DMS79 (cell line): ENCODE measurements at places on chromosomes 3 and 15.

- DNase-seq = no peak
These were observed 9.0 kb downstream of the CHMP2B start for GRCh38 chr3:87236093-87236492.

- no peak for DNase-seq
These were observed 119.3 kb downstream of the LRRK1 start for GRCh38 chr15:101038327-101039003.

GRCh38 chr15:74752531-74752930 lies 3.9 kb downstream of the CYP1A2 start:
- no peak for DNase-seq

DNA sequence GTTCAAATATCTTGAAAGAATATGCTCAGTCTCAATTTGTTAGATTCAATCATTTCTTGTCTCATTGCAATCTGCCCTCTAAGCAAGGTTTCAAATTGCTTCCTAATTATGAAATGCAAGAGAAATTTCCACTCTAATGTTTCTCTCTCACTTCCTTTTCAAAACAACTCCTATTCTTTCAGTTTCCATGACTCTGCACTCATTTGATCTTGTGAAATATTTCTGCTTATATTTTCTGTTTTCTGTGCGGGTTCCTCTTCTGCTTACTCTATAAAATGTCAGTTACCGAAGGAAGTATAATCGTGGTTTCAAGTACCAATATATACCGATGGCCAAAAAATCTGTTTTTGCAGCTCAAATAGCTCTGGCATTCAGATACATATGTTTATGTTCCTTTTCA lies 521.9 kb upstream of the NAALADL2 start:
- no peak for DNase-seq

DNA sequence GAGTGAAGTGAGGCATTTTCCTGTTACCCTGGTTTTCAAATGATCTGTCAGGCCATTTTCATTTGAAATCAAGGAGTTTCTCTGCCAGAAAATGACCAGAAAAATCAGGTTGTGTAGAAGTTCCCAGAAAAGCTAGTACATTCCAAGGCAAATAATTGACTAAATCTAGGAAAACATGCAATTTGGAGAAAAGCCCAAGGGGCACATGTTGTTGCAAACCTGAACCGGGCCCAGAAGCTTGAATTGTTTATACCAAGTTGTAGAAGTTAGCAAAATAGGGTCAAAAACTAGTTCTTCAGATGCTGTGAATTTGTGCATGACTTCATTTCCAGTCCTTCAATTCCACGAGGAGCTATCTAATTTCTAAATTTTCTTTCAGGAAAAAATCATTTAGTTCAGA lies 31.0 kb downstream of the TRIM42 start:
- DNase-seq = no peak

DNA sequence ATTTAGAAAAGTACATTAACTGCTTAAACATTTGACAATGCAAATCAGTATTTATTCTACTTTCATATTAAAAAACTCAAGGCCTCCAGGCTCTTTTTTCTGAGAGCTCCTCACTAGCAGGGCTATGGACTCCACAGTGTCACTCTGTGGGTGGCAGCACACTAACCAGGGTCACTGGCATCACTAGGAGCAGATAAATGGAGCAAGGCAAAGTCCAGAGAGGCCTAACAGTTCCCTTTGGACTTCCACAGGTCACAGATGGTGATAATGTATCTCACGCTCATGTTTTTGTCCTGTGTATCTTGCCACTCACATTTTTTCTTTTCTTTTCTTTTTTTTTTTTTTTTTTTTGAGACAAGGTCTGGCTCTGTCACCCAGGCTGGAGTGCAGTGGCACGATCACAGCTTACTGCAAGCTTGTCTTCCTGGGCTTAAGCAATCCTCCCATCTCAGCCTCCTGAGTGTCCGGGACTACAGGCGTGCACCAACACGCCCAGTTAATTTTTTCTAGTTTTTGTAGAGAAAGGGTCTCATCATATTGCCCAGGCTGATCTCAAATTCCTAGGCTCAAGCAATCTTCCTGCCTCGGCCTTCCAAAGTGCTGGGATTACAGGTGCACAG lies 7.8 kb downstream of the SPG21 start:
- DNase-seq = no peak

- peak; percentile 2 for DNase-seq
These were observed 224.0 kb downstream of the TBC1D5 start for GRCh38 chr3:17518189-17519059.

- no peak for DNase-seq
These were observed 222.7 kb downstream of the XXYLT1 start for GRCh38 chr3:195048059-195048905.

GRCh38 chr3:111227216-111227615 lies 155.6 kb downstream of the NECTIN3 start:
- no peak for DNase-seq

- no peak for DNase-seq
These were observed 556.6 kb downstream of the GABRG3 start for GRCh38 chr15:27527490-27528067.

DNA sequence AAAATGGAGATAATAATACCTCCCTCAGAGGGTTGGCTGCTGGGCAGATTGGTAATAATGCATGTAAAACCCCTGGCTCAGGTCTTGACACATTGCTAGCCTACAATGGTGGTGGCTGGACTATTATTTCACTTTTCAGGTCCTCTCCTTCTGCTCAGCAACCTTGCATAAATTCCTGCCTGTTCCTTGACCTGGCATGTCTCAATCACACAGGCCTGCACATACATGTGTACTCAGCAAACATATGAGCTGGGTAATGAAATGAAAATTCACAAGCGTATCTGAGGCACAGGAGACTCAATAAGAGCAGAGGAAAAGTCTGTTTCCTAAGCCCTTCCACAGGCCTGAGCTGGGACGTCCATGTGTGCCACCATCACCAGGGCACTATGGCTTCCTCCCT lies 17.4 kb downstream of the VPS18 start:
- no peak for DNase-seq

- DNase-seq = no peak
These were observed at the start of gene PLAAT1 for GRCh38 chr3:193240850-193241706. PLAAT1 (plus strand) TSS chr3:193241222; CDS start chr3:193255651, 14,429 bp downstream.

- DNase-seq = no peak
These were observed 68.1 kb upstream of the MAGI1 start for GRCh38 chr3:66106788-66107187.

GRCh38 chr3:151259664-151260063 lies 18.7 kb downstream of the P2RY14 start:
- no peak for DNase-seq

- no peak for DNase-seq
These were observed 307.3 kb upstream of the CTDSPL start for GRCh38 chr3:37554364-37554763.

DNA sequence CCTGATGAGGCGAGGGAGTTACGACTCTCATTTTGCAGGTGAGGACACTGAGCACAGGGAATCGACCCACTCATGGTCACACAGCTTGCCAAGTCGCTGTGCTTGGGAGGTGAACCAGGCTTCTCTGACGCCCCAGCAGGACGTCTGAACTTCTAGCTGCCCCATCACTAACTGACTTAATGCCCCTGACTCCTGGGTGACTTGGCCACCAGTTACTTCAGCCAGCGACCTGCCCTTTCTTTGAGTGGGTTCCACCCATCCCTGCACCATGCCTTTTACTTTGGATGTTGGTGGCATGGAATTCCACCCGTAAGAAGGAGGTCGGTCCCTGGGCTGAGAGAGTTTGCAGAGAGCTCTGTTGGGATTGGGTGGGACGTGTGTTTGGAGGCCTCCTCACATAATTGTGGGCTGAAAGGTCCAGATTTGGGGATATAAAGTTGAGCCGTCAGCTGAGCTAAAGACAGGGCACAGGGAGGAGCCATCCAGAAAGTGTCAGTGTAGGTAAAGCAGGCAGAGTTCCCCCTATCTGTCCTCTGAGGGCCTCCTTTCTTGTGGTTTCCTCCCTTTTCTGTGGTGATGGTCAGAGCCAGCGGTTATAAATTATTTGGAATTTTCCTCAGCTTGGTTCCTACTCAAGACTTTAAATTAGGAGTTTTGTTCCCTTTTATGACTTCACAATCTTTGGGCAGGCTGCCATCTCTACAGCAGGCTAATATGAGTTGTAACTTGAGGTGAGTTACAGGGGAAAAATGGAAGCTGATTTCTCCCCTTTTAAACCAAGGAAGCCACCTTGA lies 55.0 kb downstream of the FLNB start:
- DNase-seq = no peak

DNA sequence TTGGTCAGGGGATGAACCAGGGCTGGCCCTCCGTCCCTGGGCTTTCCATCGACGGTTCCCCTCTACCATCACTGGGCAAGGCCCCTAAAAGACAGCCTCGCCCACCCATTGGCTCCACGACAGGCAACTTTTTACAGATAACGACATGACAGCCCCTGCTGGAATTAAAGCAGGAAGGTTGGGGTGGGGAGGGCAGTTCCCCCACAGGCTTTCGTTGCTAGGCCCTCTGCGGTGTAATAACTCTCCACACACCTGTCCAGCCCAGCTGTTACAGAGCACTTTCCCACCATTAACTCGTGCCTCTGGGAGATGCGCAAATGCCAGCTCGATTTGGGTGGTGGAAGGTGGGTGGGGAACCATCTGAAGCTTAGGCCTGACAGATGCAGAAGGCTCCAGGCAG lies 264.2 kb upstream of the TLE3 start:
- DNase-seq = no peak

GRCh38 chr3:5058471-5058951 lies 63.6 kb upstream of the ARL8B start:
- DNase-seq = no peak

- DNase-seq = no peak
These were observed 461 bp downstream of the PCYT1A start for GRCh38 chr3:196287090-196287439.

DNA sequence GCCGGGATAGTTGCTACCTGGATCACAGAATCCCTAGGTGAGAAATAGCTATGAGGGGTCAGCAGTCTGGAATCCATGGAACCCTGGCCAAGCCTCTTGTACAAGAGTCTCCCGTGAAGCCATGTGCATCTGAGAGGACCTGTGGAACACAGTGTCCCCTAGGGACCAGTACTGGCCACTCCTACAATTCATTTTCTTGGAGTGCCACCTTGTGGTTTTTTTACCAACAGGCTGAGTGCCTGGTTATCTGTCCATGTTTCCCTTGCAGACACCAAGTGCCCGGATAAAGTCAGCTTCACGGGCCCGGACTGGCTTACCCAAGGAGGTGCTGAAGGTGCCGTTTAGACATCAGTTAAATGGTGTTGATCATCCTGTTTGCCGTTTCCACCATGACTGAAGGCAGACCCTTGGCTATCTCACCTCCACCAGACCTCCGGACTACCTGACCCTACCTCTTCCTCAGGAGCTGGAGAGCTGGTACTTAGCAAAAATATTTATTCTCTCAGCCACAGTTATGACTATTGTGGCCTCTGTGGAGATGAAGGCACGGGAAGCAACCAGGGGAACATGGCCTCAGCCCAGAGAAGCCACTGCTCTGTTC lies 93.9 kb downstream of the RBPMS2 start:
- DNase-seq = no peak

DNA sequence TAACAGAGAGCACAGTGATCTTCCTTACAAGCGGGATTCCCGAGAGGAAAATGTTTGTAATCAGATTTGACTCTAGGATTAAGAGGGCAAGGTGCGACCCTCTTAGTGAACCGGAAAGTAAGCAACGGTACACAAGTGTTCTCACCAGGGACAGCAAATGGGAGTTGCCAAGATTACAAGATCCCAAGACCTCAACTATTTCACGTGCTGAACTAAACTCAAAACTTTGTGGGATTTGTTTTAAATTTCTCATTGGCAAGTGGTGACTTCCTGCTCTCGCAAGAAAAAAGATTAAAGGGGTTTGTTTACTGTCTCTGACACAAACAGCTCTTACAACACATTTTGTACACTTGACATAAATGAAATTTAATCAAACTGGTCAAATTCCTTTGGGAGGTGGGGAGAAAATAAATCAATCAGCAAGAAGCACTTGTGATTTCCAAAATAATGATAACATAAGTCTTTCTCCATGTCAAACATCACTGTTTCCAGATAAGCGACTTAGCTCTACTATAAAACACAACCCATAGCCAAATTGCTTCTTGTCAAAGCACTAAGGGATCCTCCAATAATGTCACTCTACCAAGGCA lies 2.2 kb upstream of the PGPEP1L start:
- DNase-seq = no peak

DNA sequence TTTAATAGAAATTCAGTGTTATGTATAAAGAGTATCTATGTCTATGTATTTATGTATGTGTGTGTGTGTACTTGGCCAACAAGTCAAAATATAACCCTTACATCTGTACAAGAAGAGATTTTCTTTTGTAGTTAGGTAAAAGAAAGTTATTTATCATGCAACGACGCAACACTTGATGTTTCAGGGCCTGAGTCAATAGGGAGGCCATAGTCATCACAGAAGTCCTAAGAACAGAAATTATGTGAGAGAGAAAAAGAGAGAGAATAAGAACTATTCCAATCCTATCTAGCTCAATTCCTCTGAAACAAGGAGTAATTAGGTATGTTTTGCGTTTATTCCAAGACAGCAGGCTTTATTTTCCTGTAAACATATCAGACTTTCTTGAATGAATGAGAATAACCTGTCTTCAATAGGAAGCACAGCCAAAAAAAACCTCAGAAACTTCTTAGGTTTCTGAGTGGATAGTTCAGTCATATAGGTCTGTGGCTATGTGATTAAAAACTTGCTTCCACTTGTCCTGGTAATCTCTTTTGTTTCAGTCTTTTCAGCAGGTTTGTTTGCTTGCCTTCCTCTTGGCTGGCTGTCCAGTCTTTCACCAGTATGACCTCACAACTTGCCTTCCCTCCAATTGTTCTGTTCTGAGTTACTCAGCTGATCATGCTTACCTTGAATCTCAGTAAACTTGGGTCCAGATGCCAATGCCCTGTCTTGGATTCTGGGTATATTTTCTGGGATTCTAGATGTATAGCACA lies 382.4 kb upstream of the GBE1 start:
- DNase-seq = no peak

DNA sequence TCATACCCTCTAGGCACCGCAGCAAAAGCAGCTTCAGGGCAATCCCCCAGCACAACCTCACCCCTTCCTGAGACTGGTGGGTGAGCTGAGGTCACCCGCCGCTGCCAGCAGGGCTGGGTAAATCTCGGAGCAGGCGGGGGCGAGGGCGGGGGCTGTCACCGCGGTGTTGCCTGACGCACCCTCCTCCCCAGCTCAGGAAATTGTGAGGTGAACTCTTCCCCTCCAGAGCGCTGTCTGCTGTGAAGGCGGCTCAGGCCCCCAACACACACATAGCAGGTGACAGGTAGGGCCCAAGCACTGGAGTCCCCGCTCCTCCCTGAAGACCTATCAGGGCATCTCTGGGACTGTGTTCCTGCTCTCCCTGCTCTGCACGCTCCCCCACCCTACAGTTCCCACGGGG lies 30.2 kb upstream of the FURIN start:
- no peak for DNase-seq
